Activated effector memory CD4-positive, alpha-beta T cell treated with anti-CD3 and anti-CD28 coated beads, Interleukin-2, amount 50 U/mL, for 16 hours (primary cell): ENCODE measurements at places on chromosomes 3 and 15.

DNA sequence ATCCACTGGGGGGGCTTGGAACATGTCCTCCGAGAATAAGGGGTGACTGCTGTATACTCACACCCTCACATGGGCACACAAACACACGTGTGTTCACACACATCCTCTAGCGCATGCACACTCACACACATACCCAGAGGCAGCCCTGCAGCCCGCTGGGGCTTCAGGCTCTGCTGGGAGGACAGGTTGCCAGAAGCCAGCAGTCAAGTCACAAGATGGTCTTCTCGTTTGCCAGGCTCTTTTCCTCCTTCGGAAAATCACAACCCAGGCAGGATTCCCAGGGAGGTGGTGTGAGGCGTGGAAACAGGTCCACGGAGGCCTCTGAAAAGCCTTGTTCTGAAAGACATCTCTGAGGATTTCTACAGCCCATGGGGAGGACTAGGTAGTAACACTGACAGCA lies 26.8 kb downstream of the MEGF11 start:
- peak; percentile 34 for DNase-seq

DNA sequence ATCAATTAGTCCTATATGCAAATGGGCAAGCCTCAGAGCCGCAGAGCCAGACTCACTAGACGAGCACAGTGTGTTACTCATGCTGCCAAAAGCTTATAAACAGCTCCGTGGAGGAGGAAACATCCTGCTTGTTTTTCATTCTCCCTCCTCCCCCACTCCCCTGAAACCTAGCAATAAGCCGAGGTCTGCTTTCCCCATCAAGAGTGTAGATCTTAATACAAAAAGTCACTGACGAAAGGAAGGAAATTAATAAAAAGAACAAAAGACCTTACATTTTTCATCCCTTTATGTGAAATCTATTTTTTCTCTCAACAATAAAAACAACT lies 88.5 kb downstream of the XXYLT1 start:
- DNase-seq: peak; percentile 70

DNA sequence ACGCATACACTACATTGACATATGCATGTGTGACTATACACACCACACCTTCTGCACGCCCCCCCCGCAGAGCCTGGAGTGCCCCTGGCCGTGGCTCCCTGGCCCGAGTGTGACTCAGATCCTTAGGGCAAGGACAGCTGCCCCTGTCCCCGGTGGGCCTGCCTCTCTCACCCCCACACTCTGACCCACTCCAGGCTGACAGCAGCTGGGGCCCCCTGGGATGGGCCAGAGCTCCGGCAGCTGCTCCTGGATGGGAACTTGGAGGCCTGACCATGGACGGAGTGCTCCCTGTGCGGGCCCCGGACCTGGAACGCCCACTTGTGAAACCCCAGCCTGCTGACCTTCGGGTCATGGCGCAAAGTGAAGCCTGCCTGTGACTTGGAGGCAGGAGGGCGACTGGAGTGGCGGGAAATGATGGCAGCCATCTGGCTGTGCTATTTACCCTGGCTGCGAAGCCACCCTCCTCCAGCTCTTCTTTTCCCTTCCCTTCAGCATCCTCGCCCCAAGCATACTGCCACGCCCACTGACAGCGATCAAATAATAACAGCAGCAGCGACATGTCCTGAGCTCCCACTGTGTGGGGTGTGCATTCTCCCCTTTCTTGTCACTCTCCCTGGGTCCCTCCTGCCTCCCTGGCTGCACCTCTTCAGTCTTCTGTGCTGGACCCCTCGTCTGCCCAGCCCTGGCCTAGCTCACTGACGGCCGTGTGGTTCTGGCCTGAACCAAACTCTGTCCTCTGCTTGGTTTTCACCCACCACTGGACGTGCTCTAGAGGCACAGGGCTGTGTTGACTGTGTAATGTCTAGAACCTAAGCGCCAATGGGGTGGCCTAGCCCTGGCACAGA lies 90.7 kb upstream of the MEF2A start:
- no peak for DNase-seq

DNA sequence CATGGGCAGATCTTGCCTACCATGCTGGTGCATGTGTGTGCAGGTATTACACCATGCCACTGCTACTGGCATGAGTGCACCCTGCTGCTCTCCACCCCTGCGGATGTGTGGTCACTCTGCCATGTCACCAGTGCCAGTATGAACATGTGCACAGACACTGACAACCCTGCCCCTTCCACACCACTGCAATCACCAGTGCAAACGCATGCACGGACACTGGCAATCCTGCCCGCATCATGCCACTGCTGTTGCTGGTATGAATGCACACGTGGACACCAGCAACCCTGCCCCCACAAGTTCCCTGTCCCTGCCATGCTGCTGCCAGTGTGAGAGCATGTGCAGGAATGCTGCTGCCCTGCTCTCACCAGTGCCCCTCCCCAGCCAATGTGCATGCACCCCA lies 24.8 kb upstream of the TUBGCP5 start:
- no peak for DNase-seq

GRCh38 chr15:51266656-51267050 lies 71.7 kb downstream of the CYP19A1 start:
- DNase-seq: no peak

GRCh38 chr15:70508561-70509281 lies 254.6 kb downstream of the UACA start:
- peak; percentile 71 for DNase-seq

- DNase-seq: no peak
Observed at GRCh38 chr3:126711121-126711760, 7.2 kb downstream of the CHCHD6 start.

GRCh38 chr15:75981149-75981815 lies 30.9 kb downstream of the NRG4 start:
- no peak for DNase-seq

DNA sequence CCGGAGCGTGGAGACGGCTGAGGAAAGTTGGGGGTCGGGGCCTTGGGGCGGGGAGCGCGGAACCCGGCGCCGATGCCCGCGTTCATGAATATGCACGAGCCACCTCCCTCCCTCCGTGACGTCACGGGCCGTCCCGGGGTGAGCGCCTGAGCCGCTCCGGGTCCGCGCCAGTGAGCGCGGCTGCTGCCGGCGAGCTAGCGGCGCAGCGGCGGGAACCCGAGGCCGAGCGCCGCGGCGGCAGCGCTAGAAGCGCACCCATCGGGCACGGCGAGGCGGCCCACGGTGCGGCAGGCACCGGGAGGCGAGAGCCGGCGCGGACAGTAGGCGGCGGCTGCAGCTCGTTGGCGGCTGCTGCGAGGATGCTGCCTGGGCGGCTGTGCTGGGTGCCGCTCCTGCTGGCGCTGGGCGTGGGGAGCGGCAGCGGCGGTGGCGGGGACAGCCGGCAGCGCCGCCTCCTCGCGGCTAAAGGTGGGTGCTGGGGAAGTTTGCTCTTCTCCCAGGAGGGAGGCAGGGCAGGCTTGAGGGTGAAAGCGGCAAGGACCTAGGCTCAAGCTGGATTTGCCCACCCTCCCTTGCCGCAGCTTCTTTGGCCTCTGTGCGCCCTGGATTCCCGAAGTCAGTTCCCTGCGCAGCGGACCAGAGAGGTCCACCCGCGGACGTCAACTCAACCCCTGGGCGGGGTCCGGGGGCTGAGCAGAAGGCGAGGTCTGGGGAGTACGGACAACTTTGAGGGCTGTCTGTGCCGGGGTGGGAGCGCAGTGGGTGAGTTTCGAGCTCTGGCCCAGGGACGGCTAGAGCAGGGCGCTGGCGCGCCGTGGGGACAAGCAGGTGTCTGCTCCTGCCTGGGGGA lies at the start of gene CLSTN2:
CLSTN2 (plus strand) TSS at position 170 of the 850 bp plus-strand sequence.
- DNase-seq: no peak

DNA sequence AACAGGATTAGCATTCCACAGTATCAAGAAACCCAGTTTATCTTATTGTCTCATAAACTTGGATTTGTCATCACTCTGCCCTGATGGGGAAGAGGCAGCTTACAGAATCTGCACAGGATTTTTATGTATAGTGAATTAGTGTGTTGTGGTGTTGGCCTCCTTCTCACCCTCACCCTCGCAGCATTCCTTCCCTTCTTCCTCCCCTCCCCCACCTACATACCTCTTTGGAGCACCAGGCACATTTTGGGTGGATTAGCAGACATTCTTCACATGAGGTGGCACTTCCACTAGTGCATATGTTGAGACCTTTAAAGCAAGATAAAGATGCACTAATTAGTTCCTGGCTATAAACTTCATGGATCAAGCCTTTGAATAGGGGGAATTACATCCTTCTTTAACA lies 13.9 kb downstream of the ITGB5 start:
- no peak for DNase-seq

- DNase-seq: no peak
Observed at GRCh38 chr15:41852736-41853590, 14.3 kb downstream of the PLA2G4B start.

DNA sequence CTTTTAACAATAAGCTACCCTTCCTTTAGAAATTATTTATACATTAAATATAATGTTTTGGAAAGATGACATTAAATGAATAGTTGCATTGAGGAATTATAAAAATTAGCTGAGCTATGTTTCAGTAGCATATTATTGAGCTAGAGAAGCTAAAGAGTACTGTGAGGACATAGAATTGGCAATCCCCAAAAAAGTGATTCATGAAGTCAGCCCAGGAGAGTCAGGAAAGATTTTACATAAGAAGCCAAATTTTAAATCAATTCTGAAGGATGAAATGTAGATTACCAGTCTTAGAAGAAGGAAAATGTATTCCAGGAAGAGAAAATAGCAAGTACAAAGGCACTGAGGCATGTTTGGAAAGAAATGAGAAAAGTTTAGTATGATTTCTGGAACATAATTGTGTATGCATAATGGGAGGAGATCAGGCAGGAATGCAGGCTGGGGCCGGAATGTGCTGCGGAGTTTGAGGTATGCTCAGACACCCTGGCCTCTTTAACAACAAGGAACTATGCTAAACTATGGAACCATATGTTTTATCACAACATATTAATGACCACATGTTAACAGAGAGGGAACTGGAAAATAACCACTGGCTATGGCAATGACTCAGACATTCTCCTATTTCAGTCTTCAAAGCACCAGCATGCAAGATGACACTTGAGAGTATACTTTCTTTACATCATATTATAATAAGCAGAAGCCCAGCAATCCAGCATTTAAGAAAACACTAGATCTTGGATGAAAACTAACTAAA lies 103.3 kb upstream of the COL8A1 start:
- no peak for DNase-seq

- DNase-seq: peak; percentile 54
Observed at GRCh38 chr3:9976721-9977709, 9.6 kb downstream of the EMC3 start.

DNA sequence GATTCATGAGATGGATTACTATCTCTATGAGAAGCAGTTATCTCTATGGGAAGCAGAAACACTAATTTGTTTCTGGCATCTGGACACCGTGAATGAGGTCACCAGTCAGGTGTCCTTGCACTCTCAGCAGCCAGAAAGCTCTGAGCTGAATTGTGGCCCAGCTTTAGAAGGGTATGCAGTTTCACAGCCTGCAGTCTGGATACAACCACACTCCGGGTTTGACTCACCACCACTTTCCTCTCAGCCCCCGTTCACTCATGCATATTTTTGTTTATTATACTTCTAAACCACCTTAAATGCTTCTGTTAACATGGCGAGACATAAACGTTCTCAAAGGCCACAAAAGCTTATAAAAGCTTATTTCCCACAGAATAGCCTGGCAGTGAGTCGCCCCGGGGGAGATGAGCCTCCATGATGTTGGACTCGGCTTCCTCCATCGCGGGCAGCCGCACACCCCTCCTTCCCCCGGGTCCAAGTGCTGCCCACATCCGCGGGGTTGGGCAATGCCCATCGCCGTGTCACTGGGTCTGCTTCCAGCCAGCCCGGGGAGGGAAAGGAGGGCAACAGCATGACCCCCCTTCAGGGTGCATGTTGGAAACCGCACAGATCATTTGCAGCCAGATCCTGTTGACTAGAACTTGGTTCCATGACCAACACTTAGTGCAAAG lies 16.8 kb upstream of the SLC41A3 start:
- no peak for DNase-seq

- no peak for DNase-seq
Observed at GRCh38 chr3:30475038-30475808, 131.2 kb upstream of the TGFBR2 start.

DNA sequence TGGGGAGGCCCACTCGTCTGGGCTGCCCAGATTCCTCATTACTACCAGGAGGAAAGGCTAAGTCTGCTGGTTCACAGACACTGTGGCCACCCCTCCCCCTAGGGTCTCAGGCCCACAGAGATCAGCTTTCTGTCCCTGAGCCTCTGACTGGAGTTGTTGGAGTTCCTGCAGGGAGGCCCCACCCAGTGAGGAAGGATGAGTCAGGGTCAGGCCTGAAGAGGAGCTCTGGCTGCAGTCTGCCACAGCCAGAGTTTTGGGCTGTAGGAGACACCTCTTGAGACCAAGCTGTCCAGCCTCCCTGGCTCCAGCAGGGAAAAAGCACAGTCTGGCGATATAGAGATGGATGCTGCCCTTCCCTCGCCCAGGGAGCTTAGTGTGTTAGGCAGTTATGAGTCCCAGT lies 720.9 kb upstream of the SEMA6D start:
- DNase-seq: no peak

DNA sequence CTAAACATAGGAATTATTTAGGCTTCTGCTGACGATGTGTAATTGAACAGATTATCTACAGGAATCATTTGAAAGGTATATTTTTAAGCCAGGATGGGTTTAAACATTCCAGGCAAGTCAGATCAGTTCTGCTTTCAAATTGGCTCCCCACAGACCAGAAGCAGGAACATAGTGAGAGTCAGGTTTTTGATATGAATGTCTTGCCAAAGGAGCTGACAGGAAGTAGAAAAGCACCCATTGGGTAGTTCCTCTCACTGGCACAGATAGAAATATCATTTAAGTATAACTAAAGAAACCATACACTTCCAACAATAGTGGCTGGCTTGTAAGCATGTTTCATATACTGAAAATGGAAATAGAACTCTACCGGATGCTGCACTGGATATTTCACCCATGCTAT lies 95.2 kb downstream of the CLDN1 start:
- DNase-seq: no peak

- DNase-seq: no peak
Observed at GRCh38 chr15:94673801-94674200, 442.4 kb downstream of the MCTP2 start.
